ENCODE measurements at places on chromosomes 2 and 18. TPM values are rescaled to one million over a fixed set of nuclear protein-coding genes. Genes with fewer than 3 reads are reported as not detected.

The FTCDNL1 gene
- 0.71 TPM for total RNA-seq

The CRYGD gene
- not detected for total RNA-seq

The MYO3B gene
- total RNA-seq: 0.78 TPM

The FASTKD2 gene
- total RNA-seq: 25.0 TPM

The AMER3 gene
- not detected for total RNA-seq

The DSC1 gene
- total RNA-seq: not detected

The CIB4 gene
- total RNA-seq: not detected

The MDH1B gene
- total RNA-seq: not detected

The IL1B gene
- not detected for total RNA-seq

The EML6 gene
- total RNA-seq: 0.54 TPM

The RELCH gene
- 47.8 TPM for total RNA-seq

The MAL gene
- 791 TPM for total RNA-seq

The POMC gene
- total RNA-seq: 3.4 TPM

The SPP2 gene
- total RNA-seq: not detected

The BUB1 gene
- total RNA-seq: 88.5 TPM

The DSG1 gene
- not detected for total RNA-seq

The CPLX4 gene
- not detected for total RNA-seq

The CDH20 gene
- total RNA-seq: not detected

The C2orf66 gene
- total RNA-seq: 1.8 TPM

The IKZF2 gene
- 2.6 TPM for total RNA-seq

The IL18R1 gene
- total RNA-seq: 83.8 TPM

The FNDC4 gene
- total RNA-seq: not detected

The NXPH2 gene
- not detected for total RNA-seq

The RTP5 gene
- not detected for total RNA-seq

The CAVIN2 gene
- total RNA-seq: not detected

The CFAP65 gene
- not detected for total RNA-seq

The TCF4 gene
- total RNA-seq: 3.9 TPM

The PTPN4 gene
- 47.6 TPM for total RNA-seq

All from T-helper 1 cell treated with Interleukin-12 subunit alpha and Interleukin-12 subunit beta and Interleukin-4 antibody, amounts not matched to agents 30 ng/mL and 1 ng/mL, for 36 hours (primary cell).